ENCODE measurements at places on chromosomes 2 and 18. TPM values are rescaled to one million over a fixed set of nuclear protein-coding genes. Genes with fewer than 3 reads are reported as not detected.

The AKAIN1 gene
- total RNA-seq = not detected

The KIF3C gene
- total RNA-seq = 42.8 TPM

The CNTNAP5 gene
- total RNA-seq = not detected

The PLB1 gene
- 1.9 TPM for total RNA-seq

The EML6 gene
- 1.5 TPM for total RNA-seq

The PRSS56 gene
- total RNA-seq = 0.10 TPM

The MC5R gene
- total RNA-seq = 0.06 TPM

The REG1A gene
- total RNA-seq = not detected

The ZEB2 gene
- 8.6 TPM for total RNA-seq

The OBSL1 gene
- total RNA-seq = 18.7 TPM

The KYNU gene
- 216 TPM for total RNA-seq

The KRTCAP3 gene
- 0.72 TPM for total RNA-seq

The CAPN14 gene
- 0.04 TPM for total RNA-seq
